ENCODE measurements at places on chromosomes 4 and X.
A peak's percentile ranks its signal among the peaks of the same experiment; 100 is the strongest.

- DNase-seq: peak; percentile 65
Measured at GRCh38 chrX:13142891-13143290, 98.5 kb upstream of the FAM9C start.

DNA sequence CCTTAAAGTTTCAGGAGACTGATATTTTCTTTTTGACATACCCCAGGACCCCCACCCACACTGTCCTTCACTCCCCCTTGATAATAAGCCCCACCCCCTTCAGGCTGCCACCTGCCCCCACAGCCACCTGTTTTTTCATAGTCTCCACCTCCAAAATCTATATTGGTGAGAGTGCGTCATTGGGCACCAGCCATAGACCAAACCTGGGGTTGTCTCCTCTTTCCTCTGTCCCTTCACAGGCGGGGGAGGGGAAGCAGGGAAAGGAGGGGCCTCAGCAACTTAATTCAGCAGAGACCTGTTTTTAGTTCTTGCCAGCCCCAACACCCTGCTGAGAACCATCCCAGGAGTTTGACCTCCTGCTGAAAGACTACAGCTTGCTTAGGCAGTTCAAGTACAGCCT lies 1.1 kb downstream of the ARHGAP36 start:
- no peak for DNase-seq

DNA sequence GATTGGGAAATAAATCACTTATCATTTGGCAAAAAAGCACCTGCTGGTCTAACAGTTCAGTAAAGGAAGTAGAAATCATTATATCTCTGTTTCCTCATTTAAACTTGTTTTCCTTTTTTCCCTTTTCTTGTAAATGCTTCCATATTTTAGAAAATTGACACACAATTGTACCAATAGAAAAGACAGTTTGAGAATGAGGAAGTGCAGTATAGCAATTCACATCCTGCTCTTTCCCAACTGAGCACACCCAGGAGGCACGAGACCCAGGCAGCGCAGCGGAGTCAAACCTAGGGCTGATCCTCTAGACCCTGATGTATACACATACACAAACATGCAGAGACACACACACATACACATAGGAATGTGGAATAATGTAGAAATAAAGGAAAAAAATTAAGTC lies 74.8 kb upstream of the PACRGL start:
- no peak for DNase-seq

DNA sequence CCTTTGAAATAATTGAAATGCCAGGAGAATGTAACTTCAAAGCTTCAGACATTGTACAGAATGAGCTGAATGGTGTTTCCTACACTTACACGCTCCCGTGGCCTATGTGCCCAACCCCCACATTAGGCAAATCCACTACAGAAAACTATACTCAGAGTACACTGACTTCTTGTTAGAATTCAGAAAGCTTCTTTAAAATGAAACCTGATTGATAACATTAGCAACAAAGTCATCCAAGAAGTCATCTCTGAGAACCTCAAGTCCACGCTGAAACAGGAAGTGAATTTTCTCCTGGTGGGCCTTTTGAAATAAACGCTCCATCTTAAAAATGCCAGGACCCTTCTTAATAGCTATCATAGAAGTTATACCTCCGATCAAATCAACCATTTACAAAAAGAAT lies 136.3 kb downstream of the TSPAN5 start:
- no peak for DNase-seq

- no peak for DNase-seq
Measured at GRCh38 chr4:159017323-159018026, 85.4 kb upstream of the RAPGEF2 start.

- no peak for DNase-seq
Measured at GRCh38 chr4:112898357-112899141, 150.9 kb upstream of the ANK2 start.

- DNase-seq: no peak
Measured at GRCh38 chr4:94924566-94924965, 166.8 kb downstream of the BMPR1B start.

DNA sequence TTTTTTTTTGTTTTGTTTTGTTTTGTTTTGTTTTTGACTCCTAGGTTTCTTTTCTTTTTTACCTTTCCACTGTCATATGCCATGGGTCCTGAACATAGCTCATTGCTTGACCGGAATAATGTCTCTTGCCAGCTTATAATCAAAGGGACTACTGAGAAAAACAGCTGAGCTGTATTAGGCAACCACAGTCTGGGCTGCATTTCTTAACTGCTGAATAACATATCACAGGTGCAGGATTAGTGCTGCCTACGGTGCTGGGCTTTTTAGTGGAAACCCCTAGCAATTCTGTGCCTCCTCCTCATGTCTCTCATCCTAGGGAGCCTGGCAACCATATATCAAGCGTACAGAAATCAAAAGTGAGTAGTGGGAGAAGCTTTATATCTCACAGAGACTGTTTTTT lies 333.5 kb downstream of the BMPR1B start:
- no peak for DNase-seq

DNA sequence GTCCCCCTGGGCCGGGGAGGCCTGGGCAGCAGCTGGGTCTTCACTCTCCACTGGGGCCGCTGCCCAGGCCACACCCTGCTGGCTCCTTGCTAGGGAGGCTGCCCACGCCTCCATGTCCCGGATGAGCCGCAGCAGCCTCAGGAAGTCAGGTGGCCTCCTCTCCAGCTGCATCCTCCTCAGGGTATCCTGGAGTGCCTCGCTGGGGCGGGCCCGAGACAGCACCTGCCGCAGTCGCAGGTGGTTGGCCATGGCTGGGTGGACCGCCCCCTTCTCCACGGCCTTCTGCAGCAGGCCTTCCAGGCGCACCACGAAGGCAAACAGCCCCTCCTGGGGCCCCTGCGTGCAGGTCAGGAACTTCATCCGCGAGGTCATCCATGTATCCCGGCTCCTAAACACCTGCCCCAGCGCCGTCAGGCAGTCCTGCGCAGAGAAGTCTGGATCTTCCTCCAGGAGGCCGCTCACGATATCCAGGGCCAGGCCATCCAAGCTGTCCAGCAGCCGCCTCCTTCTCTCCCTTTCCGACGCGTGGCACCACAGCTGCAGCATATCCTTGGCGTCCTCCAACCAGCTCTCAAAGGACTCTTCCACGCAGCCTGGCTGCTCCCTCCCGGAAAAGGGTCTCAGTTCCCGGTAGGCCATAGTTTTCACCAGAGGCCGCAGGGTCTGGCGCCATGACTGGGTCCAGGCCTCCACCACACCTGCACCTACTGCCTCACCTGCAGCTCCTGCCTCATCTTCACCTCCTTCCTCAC lies 2.1 kb downstream of the PNMA6F start:
- DNase-seq: no peak

DNA sequence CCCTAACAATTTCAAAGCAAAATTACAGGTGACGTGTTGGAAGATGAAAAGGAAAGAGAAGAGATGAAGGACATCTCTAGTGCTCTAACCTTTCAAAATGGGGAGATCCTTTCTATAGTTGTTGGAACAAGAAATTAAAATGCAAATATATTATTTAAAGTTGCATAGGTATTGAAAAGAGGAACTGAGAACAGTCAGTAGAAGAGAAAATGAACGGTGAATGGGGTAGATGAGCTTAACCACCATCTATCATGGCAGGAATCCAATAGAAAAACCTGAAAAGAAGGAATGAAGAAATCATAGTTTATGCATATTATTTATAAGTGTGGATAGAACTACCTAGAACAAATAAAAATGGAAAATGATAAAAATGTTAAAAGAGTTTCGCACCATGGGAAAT lies 42.0 kb downstream of the ANXA5 start:
- DNase-seq: no peak

DNA sequence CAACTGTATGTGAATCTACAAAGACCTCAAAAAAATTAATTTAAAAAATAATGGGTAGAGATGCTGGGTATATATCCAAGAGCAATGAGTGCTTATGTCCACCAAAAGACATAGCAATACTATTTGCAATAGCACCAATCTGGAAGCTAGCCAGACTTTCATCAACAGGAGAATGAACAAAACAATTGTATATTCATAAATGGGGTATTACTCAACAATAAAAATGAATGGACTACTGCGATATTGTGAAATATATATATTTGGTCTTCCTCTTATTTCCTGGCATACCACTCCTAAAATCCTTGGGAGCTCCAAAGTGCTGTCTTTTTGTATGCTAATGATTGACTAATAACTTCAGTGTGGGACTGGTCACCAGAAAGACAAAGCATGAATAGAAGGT lies 77.5 kb downstream of the MSN start:
- DNase-seq: no peak

DNA sequence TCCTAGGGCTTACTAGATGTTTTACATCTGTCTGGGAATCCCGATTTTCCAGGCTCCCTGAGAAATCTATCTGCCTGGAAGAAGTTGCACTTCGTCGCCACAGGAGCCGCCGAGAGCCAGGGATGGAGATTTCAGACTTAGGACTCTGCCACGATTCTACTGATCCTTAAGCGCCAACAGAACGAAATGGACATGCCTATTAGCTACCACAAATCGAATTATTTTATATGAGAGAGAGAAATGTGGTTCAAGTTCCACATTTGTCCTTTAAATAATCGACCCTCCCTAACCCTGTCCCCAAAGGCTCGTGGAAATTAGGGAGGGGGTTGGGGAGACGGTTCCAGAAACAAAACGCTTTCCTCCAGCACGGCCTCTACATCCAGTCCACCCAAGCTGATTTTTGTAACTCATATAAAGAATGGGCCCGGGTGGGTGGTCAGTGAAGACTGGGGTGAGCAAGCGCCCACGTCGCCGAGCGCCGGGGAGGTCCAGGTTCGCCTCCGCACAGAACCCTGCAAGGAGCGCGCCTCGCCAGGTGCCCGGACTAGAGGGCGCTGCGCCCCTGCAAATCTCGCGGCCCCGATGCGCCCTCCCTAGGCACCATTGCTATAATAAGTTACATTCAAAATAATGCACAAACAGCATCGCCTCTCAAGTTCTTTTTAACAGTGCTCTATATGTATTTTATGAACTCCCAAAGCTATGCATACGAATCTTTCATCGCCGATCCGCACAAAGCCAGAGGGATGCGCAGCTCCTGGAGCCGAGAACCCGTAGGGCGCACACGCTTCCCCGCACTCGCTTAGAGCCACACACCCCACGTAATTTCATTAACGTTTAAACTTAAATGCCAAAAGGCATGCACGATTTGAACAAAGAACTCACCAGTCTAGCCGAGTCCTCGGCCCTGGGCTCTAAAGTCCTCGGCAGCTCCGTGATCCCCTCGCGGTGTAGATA lies 2.1 kb upstream of the FAT1 start:
- DNase-seq: peak; percentile 81

DNA sequence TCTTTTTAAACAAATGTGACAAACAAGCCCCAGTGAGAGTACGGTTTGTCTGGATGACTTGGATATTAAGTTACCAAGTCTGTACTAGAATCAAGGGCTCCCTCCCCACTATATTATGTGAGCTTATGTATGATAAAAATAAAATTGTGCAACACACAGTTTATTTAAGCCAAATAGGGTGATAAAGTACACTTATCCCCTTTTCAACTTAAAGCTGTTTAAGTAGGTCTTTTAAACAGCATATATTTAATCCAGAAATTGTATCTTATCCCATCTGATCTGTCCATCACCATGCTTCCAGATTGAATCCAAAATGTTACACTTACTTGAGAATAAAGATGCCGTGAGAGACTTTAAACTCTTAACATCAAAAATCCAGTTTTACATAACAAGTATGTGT lies 2.0 kb upstream of the KLHL34 start:
- DNase-seq: no peak

DNA sequence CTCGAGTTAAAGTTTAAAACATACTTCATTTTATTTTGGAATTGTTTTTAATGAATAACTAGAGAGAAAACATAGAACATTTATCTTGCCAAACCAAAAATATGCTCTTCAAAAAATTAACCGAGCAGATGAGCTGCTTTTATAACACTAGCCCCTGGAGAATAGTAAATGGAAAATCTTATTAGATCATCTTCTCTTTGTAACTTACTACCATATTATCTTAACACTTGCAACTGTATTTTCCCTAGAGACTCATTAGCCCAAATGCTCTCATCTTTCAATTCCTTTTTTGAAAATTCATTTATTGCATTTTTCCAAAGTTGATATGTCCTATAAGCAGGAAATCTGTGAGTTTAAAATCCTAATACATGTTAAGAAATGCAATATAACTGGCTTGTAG lies 143.3 kb downstream of the CAMK2D start:
- peak; percentile 47 for DNase-seq

DNA sequence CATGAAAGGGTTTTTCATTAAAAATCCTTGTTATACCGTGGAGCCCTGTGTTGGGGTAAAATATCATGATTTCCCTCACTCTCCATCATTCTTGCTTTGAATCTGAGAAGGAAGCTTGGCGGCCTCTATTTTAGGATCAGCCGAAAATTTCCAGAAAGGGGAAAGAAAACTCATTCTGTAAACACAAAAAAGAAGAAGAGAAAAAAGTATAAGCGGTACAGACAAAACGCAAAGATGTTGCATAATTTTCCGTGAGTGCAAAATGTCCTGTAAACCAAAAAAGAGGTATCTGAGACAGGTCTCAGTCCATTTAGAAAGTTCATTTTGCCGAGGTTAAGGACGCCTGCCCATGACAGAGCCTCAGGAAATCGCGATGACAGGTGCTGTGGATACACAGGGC lies 5.3 kb downstream of the CSF2RA start:
- no peak for DNase-seq

DNA sequence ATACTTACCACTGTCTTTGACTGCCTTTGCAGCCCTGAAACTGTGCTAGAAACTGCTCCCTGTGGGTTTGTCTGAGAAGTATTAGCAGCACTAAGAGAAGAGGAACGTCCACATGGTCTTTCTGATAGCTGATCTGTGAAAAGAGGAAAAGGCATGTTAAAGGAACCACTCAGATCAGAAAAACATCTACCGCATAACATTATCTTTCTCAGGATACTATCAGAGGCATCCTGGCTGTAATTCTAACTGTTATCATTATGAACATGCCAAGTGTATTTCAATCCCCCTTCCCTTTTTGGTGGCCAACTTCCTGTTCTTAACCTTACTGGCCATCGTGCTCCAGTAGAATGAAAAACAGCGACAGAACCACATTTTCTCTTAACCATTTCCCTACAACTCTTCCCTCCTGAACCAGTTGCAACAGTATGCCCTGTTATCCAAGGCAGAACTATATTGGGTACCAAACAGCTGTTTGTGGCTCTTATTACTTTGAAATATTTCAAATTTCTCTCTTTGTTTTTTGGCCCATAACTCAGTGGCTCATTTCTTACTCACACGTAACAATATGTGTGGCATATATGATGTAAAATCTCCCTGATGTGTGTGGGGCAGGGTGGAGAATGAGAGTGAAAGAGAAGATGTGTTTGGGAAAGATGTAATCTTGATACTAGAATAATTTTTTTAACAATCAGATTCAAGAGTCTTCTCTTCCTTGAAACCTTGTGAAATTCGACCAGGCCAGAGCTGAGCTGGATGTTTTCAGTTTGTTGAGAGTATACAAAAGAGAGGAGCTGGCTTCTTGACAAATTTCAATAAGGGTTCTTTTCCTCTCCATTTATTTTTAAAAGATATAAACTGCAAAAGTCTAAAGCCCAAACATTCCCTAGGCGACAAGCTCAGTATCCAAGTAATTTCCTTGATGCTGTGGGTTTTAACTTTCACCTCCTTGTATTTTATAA lies 35.2 kb downstream of the ARHGEF6 start:
- no peak for DNase-seq

- no peak for DNase-seq
Measured at GRCh38 chrX:130637591-130637990, 235.8 kb downstream of the RBMX2 start.
